CD4-positive, alpha-beta T cell treated with Interleukin-15 for 1 hour (primary cell): ENCODE measurements at places on chromosomes 4 and X.
A peak's percentile ranks its signal among the peaks of the same experiment; 100 is the strongest.

DNA sequence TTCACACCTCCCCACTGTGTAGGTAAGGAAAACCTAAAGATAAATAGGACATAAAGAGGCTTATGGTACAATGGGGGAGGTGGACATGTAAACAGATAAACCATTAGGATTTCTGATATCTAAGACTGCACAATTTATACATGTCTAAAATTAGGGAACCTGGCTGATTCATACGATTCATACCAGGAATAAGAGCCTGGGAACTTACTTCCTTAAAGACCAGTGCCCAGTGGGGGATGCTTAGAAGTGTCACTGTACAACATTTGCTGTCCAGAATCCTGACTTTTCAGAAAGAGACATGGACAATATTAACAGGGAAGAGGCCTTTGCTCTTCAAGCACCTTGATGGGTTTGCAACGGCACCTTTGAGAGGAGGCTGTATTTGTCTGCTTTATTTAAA lies 116.8 kb upstream of the KIT start:
- no peak for DNase-seq

GRCh38 chrX:70998411-70999027 lies 67.6 kb upstream of the SLC7A3 start:
- DNase-seq, result no peak

GRCh38 chrX:119826399-119826959 lies 26.3 kb downstream of the UPF3B start:
- no peak for DNase-seq

DNA sequence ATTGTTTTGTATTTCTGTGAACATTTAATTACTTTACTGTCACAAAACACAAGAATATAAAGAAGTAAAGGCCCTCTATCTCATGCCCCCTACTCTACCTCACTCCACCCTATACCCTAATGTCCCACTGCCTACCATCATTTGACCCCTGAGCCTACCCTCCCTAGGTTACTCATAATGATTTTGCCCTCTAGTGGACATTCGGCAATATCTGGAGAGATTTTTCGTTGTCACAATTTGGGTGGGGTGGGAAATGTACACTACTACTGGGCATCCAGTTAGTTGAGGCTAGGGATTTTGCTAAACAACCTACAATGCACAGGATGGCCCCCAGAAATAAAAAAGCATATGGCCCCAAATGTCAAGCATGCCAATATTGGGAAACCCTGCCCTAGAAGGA lies 10.2 kb downstream of the TEX13A start:
- no peak for DNase-seq

DNA sequence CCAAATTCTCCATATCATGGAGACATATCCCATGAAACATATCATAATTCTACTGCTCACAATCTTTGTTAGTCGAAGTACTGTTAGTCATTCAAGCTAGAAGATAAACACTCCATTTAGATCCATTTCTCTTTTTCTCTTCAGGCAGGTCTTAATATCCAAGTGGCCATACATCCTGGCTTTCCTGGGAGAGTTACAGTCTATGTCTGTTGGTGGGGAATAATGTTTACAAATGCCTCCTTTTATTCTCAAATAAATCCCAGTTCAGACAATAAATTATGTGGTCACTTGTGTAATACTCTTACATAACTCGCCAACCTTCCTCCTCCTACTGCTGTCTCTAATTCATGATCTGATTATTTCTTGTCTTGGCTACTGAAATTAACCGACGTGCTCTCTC lies 82.1 kb downstream of the VCX3B start:
- DNase-seq, result no peak

GRCh38 chrX:66074920-66075879 lies 35.3 kb upstream of the VSIG4 start:
- DNase-seq, result peak; percentile 65

GRCh38 chrX:132716006-132716405 lies 227.2 kb upstream of the MBNL3 start:
- no peak for DNase-seq

- no peak for DNase-seq
Measured at GRCh38 chr4:37747772-37748330, 61.7 kb upstream of the RELL1 start.

DNA sequence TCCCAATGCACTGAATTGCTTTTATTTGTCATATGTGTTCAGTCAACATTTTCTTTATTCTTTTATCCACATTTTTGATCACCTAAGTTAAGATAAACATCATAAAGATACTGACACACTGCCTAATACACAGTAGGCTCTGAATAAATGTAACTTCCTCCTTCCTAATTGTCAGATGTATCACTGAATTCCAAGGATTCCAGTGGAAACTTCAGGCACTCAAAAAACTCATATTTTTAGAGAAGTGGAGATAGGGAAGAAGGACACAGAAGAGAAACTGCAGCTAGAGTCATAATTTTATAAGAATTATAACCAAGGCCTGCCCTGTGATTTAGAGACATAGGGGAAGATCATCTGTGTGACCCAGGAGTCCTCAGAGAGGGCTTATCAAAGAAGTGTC lies 753.3 kb downstream of the ADGRL3 start:
- DNase-seq, result no peak

- DNase-seq, result no peak
Measured at GRCh38 chrX:134981910-134982309, 8.9 kb upstream of the SMIM10 start.

GRCh38 chr4:144687466-144687865 lies 41.5 kb downstream of the HHIP start:
- DNase-seq, result no peak

DNA sequence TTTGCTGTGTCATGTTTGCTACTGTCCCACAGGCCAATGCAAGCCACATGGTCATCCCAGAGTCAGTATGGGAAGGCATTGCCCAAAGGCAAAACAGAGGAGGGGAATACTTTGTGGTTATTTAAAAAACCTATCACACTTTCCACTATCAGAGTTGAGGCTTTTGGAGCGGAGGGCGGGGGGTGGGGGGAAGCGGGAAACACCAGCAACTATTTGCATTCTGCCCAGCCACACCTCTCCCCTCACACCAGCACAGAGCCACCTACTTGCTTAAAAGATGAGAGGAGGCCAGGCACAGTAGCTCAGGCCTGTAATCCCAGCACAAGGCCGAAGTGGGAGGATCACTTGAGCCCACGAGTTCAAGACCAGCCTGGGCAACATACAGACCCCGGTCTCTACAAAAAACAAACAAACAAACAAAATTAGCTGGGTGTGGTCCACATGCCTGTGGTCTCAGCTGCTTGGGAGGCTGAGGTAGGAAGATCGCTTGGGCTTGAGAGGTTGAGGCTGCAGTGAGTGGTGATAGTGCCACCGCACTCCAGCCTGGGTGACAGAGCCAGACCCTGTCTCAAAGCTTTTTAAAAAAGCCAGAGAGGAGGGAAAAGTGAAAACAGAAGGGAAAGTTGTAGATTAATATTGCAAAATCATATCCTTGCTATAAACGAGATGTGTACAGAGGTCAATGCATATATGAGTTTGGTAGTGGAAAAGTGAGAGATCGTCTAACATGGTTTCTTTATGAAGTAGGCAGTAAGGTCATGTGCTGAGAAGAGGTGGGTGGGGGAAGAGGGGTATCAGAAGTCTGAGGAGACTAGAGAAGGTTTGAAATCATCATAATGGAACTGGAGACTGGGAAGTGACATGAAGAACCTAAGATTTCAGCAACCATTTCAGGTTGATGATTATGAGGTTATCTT lies 1.9 kb upstream of the CHST7 start:
- DNase-seq, result no peak

- no peak for DNase-seq
Measured at GRCh38 chr4:11072999-11073398, 355.7 kb downstream of the HS3ST1 start.

- no peak for DNase-seq
Measured at GRCh38 chr4:107862658-107863057, 37.9 kb downstream of the SGMS2 start.

GRCh38 chr4:54268151-54268550 lies 39.1 kb downstream of the PDGFRA start:
- no peak for DNase-seq

- peak; percentile 48 for DNase-seq
Measured at GRCh38 chr4:36385951-36386571, 104.6 kb downstream of the DTHD1 start.

DNA sequence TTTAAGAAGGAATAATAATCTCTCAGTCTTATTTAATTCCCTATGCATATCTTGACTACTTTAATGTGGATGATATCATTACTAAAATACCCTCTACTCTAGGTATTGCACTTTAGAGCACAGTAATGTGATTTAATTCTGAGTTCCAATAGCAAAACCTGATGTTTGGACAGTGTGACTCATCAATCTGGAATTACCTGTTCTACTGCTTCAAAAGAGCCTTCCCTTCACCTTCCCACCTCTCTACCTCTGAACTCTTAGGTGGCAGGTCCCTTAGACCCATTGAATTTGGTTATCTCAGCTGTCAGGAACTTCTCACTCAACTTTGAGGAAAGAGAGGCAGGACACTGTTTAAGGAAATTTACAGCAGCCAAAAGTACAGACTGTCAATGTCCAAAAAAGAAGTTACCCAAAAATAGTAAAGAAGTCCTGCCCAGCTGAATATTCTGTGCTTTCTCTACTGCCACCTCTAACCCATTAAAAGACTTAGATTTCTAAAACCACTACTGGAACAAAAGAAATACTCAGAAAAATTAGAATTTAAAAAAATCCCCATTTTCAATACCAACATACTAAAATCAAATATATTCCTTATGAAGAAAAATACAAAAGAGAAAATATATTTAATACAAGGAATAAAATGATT lies 123.1 kb upstream of the GPM6A start:
- no peak for DNase-seq

GRCh38 chr4:26319949-26320537 lies 771 bp upstream of the RBPJ start:
- DNase-seq, result peak; percentile 30

- DNase-seq, result peak; percentile 46
Measured at GRCh38 chrX:134990801-134991481, at the start of gene SMIM10. Gene SMIM10 (plus strand): TSS chrX:134990991. CDS start chrX:134991096, 105 bp downstream.

- DNase-seq, result no peak
Measured at GRCh38 chrX:19789376-19789775, 98.0 kb downstream of the SH3KBP1 start.

DNA sequence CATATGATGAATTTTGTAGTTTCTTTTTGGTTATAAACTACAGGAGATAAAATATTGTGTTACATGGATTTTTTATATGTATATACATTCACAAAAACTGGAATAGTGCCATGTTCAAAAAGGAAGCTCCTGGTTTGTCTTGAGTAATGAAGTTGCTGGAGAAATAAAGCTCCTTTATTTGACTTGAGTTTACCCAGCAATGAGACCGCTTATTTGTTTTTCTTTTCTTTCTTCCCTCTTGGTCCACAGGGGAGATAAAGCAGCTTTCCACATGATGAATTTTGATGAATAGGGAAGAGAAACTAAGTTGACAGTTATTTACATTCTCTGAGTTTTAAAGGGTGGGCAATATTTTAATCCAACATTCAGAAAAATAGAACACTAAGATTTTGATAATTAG lies 176.5 kb downstream of the GPM6A start:
- no peak for DNase-seq
